ENCODE measurements at places on chromosomes 7 and 10. TPM values are rescaled to one million over a fixed set of nuclear protein-coding genes. Genes with fewer than 3 reads are reported as not detected.

Gene KMT2E
- total RNA-seq = 43.2 TPM

Gene MYL10
- total RNA-seq = not detected

Gene HOXA1
- not detected for total RNA-seq

- peak; percentile 25 for DNase-seq
Observed at GRCh38 chr10:126872768-126873167, 32.5 kb upstream of the DOCK1 start.

GRCh38 chr10:17561111-17561510 is 56.1 kb downstream of the HACD1 start:
- no peak for DNase-seq

GRCh38 chr10:29746080-29746797 is 111.5 kb upstream of the SVIL start:
- DNase-seq = no peak

GRCh38 chr10:4626919-4627318 is 199.1 kb upstream of the AKR1E2 start:
- no peak for DNase-seq

GRCh38 chr7:156475179-156475578 is 165.4 kb upstream of the RNF32 start:
- no peak for DNase-seq

DNA sequence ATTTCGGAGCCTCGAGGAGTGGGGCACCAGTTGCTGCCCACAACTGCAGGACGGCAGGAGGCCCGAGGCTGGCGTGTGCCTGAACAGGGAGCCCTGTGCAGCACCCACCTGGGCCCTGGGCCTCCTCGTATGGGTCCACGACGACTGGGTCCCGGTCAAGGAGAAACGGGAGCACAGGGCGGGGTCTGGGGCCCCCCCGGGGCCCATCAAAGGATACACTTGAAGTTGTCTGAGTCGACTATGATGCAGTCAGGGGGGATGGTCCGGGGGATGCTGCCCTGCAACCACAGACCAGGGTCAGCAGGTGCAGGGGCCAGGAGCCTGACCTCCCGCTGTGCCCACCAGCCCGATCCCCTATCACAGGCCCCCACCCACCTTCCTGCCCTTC is 28.5 kb upstream of the NKX6-2 start:
- DNase-seq = no peak
